Subcutaneous adipose tissue (tissue), 4 donors: ENCODE measurements at places on chromosomes 5 and 9. TPM values are rescaled to one million over a fixed set of nuclear protein-coding genes. Genes with fewer than 3 reads are reported as not detected.

MIER3 gene
- total RNA-seq = 18.9 TPM

GCNT4 gene
- total RNA-seq = 1.0 TPM

OMD gene
- 35.0 TPM for total RNA-seq

OR1Q1 gene
- total RNA-seq = not detected

RAD17 gene
- 23.5 TPM for total RNA-seq

IPO11 gene
- 33.7 TPM for total RNA-seq

TCF7 gene
- 6.6 TPM for total RNA-seq

CCIN gene
- total RNA-seq = 0.34 TPM

DPYSL3 gene
- 31.3 TPM for total RNA-seq

HSPB3 gene
- not detected for total RNA-seq

SPINK6 gene
- not detected for total RNA-seq

SCGB3A2 gene
- total RNA-seq = not detected

DOCK2 gene
- total RNA-seq = 49.7 TPM

AFAP1L1 gene
- 48.8 TPM for total RNA-seq

TLX3 gene
- total RNA-seq = not detected

FBXO38 gene
- total RNA-seq = 87.0 TPM

SPATA31A3 gene
- total RNA-seq = not detected

CER1 gene
- total RNA-seq = not detected

WHRN gene
- 4.1 TPM for total RNA-seq

ADAMTS2 gene
- total RNA-seq = 56.5 TPM

RNF183 gene
- not detected for total RNA-seq

F2RL1 gene
- total RNA-seq = 0.22 TPM

MOB3B gene
- 12.2 TPM for total RNA-seq

DEPDC1B gene
- total RNA-seq = 0.85 TPM

FCHO2 gene
- total RNA-seq = 67.7 TPM

RGMB gene
- 18.7 TPM for total RNA-seq

CARD9 gene
- total RNA-seq = 4.2 TPM

ORM2 gene
- total RNA-seq = not detected

CDKN2A gene
- total RNA-seq = 1.3 TPM

CDC23 gene
- 19.2 TPM for total RNA-seq

OLFM1 gene
- total RNA-seq = 21.2 TPM

SLC4A9 gene
- total RNA-seq = 0.17 TPM

PCA3 gene
- total RNA-seq = 0.17 TPM

KIAA1958 gene
- 6.2 TPM for total RNA-seq

CDO1 gene
- total RNA-seq = 255 TPM

MARCHF6 gene
- total RNA-seq = 107 TPM

PCDHGA12 gene
- 3.8 TPM for total RNA-seq

TTLL11 gene
- 6.6 TPM for total RNA-seq

IL5 gene
- not detected for total RNA-seq

CACNA1B gene
- not detected for total RNA-seq

PCDHGC5 gene
- total RNA-seq = 0.85 TPM

ITK gene
- 2.8 TPM for total RNA-seq

LHX3 gene
- total RNA-seq = not detected

PLK2 gene
- 38.8 TPM for total RNA-seq

FYB1 gene
- 80.6 TPM for total RNA-seq

HAVCR1 gene
- 1.9 TPM for total RNA-seq

LRRTM2 gene
- 8.9 TPM for total RNA-seq

FBN2 gene
- total RNA-seq = 0.19 TPM
